ENCODE measurements at places on chromosomes 2 and 18.

- DNase-seq, result no peak
Measured at GRCh38 chr18:31659576-31660177, 24.7 kb downstream of the B4GALT6 start.

DNA sequence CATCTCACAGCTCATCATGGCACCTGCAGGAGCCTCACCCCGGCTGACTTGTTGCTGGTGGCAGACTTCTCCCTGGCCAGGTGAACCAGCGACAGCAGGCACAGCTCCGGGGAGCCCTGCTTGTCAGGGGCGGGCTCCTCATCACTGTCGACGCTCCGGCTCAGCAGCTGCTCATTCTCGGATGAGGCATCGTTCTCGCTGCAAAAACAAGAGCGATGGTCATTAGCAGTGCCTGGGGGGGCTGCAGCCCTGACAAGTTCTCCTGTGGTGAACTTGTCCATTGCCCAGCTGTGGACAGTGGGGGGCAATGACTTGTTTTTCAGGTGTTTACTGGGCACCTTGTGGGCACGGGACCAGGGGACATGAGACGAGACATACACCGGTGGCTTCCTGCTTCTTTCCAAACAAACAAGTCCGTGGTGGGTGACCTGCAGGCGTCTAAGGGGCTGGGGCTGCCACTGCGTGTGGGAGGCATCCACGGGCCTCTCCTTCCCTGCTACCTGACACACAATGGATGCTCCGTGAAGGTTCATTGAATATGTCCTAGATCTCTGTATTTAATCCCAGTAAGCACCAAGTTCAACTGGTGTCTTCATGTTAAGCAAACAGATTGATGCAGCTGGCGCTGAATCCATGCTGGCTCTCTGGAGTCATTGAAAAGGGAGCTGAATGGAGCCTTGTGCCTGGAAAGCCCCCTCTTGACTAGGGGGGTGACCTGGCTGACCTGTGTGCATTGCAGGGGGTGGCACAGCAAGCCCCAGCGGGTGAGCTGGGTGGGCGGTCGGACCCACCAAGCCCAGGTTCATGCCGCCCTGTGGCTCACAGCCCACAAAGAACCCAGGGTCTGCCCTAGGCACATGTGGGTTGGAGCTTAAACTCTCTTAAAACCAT, 81.0 kb downstream of the EDAR start:
- DNase-seq, result no peak

DNA sequence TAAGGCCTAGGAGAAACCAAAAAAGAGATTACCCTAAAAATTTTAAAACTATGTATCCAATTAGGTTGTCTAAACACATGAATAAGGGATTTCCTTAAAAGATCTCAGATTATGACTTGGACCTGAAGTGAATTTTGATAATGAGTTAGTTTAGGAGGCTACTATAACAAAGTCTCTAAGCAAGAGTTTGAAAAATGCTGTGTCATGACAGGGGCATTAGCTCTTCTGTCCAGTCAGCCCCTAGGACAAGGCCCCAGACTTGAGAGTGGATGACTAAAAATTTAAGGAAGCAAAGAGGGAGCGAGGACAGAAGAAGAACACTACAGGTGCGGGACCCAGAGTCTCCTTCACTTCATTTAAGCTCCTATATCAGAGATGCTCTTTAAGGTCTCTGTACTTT, 135.9 kb downstream of the DTNB start:
- DNase-seq, result no peak

GRCh38 chr2:152686321-152686720, 30.9 kb downstream of the PRPF40A start:
- DNase-seq, result no peak

DNA sequence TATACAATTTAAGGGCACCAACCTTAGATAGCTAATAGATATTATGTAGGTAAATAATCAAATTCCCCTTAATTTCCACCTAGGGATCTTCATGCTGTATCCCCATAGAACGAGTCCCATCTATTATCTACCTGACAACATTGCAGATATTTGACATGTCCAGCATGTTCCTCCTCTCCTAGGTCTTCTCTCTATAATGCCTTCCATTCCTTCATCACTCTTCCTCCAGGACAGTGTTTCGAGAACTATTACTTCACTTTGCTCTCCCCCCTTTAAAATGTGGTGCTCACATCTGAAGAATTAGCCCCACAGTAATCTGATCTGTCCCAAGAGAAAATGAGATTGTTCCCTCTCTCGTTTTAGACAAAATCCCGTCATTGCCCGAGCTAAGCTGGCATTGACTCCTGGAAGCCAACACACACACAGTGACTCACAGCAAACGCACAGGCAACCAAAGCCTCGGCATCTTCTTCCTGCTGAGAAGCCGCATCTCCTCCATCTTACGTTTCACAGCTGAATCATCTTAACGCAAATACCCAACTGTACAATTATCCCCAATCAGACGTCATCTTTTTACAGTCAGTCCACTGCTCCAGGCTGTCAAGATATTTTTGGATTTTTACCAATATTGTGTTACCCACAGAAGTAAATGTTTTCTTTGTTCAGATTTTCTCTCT, 162.9 kb upstream of the AGAP1 start:
- DNase-seq, result peak; percentile 65

DNA sequence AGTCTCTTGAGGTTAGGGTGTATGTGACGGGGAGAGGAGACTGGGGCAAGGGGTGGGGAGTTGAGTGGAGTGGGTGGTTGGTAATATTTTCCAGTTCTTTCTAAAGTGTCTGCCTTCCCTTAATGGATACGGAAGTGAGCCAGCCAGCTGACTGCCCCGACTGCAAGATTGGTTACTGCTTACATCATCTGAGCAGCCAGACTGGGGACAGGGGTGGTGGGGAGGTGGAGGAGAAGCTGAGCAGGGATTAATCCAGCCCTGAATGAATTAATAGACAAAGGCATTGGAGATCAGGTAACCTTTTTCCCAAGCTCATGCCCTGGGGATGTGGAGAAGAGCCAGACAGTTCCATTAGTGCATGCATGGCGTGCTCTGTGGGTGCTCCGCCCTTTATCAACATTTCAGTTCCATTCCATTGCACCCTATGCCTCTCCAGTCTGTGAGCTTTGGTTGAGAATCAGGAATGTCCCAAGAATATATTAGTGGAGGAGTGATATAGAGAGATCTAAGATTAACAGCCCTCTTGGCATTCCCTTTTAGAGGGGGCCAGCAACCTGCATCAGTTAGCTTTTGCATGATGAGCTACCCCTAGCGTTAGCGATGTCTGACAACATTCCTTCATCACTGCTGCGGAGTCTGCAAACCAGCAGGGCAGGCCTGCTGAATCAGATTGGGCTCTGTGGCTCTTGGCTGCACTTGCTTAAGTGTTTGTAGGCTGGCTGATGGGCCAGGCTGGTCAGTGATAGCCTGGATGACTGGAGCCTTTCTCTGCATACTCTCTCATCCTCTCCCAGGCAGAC, 67.4 kb downstream of the TNP1 start:
- peak; percentile 45 for DNase-seq

DNA sequence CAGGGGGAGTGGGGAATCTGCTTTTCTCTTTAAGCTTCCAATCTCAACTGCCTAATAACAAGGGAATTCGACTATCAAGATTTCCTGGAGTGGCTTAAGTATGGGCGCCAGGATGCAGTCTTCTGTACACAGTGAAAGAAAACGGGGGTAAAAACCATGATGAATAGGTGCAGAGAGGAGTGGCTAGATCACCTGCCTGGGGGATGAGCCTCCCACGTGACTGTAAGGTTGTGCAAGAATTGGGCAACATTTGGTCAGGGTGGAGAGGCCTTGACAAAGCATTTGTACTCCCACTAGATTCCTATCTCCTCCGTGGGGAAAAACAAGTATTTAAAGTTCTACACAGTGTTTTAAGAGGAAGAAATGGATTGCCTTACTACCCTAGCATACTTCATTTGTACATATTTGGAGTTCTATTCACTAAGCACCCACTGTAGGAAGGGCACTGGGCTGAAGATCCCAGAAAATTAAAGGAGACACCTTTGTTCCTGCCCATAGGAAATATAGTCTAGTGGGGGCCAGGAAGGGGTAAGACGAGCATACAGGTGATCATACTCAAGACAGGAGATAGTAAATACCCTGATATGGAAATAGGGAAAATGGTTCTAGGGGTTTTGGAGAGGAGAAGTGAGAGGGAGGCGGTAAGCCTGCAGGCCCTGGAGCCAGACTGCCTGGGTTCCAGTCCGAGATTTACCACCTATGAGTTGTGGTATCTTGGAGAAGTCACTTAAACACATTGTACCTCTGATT, 29.2 kb downstream of the EPAS1 start:
- peak; percentile 62 for DNase-seq

DNA sequence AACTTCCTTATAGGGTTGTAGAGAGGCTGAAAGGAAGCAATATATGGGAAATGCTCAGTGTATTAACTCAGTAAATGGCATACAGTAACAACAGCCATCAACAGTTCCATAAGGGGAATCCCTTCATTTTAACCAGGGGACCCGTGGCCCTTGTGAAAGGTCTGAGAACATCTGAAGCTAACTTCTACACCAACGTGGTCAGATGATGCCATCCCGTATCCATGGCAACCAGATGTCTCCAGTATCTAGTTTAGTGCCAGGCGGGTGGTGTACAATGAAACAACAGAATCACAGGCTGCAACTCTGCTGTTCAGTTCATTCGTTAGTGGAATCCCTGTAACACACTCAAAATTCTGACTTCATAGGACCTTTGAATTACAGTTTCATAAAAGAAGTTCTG, 162.3 kb downstream of the TGIF1 start:
- no peak for DNase-seq

- peak; percentile 7 for DNase-seq
Measured at GRCh38 chr18:72830109-72830508, 37.7 kb downstream of the NETO1 start.

DNA sequence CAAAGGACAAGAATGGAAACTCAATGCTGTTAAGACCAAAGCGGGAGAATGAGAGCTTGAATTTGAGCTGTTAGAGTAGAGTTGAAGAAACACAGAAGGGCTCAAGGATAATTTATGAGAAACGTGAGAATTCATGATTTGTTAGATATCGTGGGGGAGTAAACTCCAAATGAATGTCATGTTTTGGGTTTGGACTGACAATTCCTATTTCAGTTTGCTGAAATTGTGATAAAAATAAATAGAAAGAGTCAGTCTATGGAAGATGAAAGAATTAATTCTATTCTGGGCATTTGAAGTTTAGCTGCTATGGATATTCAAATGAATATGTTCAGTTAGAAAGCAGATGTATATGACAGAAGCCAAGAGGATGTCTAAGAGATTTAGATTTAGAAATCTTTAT, 723.4 kb upstream of the PIK3C3 start:
- DNase-seq, result no peak

DNA sequence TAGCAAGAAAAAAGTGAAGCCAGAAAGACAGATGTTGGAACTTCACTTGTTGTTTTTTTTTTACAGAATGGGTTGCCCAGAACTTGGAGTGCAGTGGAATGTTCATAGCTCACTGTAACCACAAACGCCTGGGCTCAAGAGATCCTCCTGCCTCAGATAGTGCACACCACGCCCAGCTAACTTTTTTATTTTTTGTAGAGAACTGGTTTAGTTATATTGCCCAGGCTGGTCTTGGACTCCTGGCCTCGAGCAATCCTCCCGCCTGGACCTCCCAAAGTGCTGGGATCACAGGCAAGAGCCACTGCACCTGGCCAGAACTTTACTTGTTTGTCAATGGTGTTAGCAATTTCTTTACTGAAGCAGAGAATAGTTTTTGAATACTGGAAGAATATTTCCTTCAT, 11.9 kb upstream of the ASPRV1 start:
- peak; percentile 55 for DNase-seq

DNA sequence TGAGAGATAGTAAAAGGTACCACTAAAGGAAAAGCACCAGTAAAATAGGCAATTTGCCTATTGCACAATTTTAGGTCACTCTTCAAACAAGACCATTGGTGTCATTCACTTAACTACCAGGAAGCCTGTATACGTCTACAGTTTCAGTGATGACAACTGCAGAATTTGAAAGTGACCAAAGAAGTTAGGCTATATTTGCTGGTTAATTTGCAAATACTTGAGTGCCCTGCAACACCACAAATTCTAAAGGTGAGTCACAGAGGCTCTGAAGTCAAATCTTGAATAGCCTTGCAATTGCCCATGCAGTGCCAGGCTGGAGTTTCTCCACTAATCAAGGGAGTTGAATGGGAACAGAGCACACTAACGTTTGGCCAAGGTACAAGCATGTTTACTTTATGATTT, 128.7 kb upstream of the CCDC68 start:
- no peak for DNase-seq

- no peak for DNase-seq
Measured at GRCh38 chr2:217049956-217050355, 190.1 kb upstream of the TNP1 start.

DNA sequence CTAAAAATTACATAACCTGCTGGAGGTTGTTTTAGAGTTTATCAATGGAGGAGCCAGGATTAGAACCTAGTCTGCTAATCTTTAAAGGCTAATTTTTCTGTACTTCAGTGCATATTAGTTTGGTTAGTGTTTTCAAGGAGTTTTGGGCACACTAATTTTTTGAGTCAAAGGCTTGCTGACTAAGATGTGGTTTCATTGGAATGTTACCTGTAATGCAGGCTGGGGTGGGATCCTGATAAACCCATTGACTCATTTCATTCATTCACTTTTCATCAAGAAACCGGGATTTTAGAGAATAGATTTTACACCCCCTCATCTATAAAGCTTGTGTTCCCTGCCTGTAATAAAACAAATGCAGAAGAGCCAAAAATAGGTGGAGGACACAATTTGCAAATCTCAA, 91.9 kb upstream of the IL1R2 start:
- DNase-seq, result no peak
